ENCODE measurements at places on chromosomes 2 and 18.

DNA sequence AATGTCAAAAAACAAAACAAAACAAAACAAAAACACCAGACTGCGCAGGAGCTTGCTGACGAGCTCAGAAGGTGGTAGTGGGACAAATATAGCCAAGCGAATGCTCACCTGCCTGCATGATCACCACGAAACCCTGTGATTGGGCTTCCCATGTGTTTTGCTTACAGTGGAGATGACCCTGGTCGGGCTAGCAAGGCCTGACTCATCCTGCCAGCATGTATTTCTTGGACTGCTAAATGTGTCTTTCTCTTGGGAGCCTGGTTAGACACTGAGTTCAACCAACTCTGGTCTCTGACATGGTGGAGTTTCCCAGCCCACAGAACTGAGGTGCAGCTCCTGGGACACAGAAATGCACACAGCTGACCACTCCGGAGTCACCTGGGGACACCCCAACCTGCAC is 30.7 kb upstream of the DUSP2 start:
- peak; percentile 62 for DNase-seq

- no peak for DNase-seq
Measured at GRCh38 chr2:102126169-102126568, 16.4 kb upstream of the IL1R1 start.

DNA sequence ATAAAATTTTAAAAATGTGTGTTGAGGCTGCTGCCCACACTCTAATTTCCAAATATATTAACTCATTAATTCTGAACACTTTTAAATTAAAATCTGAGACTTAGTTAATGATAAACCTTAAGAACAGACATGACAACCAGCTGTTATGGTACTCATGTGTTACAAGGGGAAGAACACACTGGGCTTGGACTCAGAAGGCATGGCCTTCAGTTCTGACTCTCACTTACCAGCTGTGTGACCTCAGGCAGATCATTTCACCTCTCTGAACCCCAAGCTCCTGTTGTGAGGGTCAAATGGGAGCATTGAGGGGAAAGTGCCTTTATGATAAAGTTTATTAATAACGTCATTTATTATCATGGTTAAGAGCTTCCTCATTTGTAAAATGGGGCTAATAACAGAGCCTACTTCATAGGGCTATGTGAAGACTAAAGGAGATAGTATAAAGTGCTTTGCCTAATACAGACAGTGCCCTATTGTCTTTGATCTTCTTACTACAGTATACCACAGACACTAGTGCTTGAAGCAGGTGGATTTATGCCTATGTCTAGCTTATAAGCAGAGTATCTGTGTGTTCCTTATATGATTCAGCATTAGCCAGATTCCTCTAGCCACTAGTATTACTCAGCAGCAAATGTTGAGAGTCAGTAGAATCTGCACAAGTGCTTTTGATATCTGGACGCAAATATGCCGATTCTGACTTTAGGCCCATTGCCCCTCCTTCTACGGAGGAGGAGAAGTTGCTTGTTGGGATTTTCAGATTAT is 99.6 kb downstream of the SGPP2 start:
- DNase-seq: peak; percentile 33

GRCh38 chr18:46772357-46772756 is 15.5 kb upstream of the ST8SIA5 start:
- DNase-seq: no peak

DNA sequence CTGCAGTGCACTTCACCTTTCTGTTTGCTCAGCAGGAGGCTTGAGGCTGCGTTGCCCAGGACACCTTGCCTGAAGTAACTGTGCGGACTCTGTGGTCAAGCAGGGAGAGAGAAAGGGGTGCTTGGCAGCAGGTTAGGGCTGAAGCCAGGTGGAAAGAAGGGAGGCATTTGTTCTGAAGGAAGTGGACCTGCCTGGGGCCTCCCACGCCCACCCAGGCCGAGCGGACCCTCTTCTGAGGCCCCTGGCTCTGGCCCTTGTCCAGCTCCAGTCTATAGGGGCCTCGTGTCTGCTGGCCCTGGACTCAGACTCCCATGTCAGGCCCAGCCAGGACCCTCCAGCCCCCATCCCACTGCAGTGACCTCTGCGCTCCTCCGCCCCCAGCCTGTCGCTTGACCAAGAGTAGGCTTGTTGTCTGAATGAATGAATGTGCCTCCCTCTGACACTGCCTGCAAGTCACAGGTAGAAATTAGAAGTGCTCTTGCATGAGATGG is 2.5 kb downstream of the SNED1 start:
- DNase-seq: no peak

DNA sequence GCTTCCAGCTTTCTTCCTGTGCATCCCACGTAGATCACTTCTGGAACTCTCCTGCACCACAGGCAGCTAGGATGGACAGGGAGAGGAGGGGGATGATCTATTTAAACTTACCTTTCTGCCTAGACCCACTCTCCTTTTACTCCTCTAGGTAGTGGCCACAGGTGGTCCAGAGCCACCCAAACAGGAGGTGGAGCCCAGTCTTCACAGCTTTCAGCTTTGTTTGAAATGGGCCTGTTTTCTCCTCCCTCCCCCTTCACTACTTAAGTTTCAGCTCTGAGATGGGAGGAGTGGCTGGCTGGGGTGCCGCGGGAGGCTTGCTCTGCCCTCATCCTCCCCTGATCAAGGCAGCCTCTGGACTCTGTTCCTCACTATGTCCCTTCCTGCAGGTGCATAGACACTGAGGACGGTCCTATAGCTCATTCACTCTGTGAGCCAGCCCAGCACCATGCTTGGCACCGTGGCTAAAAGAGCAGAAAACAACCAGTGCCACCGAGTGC is 12.6 kb upstream of the CELF4 start:
- no peak for DNase-seq

GRCh38 chr18:74373428-74373827 is 57.8 kb downstream of the C18orf63 start:
- no peak for DNase-seq

GRCh38 chr2:152587187-152587947 is 129.9 kb downstream of the PRPF40A start:
- peak; percentile 27 for DNase-seq

DNA sequence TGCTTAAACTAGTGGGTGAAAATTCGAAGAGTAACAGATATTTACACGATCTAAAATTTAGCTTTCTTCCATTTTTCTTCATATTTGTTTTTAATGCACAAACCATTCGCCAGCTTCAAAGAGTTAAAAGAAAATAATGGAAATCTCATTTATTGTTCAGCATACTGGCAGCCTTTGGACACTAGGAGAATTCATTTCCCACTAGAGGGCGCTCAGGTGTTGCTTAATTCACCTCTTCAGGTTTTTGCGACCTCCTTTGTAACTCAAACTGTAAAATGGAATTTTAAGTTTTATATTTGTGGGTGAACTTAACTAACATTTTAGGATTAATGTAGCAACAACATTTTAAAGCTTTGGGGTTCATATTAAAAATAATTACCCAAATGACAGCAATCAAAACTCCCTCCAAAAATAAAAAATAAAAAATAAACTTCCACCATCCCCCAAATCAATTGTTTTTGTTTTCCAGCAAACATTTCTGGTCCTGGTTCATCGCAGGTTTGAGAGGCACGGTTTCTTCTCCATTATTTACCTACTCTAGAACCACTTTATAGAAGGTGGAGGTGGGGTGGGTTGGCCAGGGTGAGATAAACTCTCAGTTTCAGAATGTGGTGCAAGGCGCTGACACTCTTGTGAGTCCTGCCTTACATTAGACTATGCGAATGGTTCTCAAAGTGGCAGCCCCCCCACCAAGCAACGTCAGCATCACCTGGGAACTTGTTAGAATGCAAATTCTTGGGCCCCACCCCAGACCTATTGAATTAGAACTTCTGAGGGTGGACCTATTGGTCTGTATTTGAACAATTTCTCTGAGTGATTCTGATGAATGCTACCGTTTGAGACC is 24.7 kb upstream of the PNPT1 start:
- DNase-seq: peak; percentile 73
